ENCODE measurements at places on chromosomes 11 and 22.

DNA sequence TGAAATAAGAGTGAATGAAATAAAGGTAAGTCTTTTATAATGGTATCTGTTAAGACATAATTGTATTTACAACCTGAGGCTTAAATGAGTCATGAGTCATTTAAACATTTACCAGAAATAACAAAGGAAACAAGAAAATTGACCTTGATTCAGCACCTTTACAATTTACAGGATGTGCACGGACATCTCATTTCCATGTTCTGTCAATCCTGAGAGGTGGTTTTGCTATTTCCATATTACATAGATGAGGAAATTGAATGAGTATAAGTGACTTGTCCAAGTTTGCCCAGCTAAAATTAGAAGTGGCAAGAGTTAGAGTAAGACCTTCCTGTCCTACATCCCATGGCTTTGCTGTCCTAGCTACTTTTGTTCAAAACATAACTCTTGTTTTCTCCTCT is 89.1 kb downstream of the TRIM44 start:
- DNase-seq: no peak

DNA sequence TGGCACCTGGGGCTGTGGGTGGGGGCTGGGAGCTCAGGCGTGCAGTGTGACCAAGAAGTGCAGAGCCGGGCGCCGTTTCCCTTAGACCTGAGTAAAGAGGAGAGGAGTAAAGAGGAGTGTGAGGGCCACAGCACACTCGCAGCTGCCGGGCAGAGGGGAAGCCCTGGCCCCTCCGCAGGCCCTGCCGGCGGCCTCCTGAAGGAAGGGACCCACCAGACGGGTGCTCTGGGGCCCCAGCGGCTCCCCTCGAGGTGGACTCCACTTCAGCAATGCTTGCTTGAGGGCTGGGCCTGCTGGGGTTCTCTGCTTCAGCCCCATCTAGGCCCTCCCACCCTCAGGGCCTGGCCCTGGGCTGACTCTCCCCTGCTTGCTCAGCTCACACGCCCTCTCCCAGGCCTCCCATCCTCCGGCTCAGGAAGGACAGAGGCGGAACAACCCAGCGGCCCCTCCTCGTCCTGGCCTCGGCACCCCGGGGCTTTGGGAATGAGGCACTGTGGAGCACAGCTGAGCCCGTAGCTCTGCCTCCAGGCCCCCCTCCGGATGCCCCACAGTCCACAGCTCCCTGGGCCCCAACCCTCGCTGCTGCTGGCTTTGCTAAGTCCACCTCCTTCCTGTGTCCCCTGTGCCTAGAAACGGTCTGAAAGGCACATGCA is 1198.7 kb downstream of the BRD1 start:
- DNase-seq: no peak

- DNase-seq: no peak
These were observed 179.6 kb upstream of the PDGFD start for GRCh38 chr11:104343578-104343977.

DNA sequence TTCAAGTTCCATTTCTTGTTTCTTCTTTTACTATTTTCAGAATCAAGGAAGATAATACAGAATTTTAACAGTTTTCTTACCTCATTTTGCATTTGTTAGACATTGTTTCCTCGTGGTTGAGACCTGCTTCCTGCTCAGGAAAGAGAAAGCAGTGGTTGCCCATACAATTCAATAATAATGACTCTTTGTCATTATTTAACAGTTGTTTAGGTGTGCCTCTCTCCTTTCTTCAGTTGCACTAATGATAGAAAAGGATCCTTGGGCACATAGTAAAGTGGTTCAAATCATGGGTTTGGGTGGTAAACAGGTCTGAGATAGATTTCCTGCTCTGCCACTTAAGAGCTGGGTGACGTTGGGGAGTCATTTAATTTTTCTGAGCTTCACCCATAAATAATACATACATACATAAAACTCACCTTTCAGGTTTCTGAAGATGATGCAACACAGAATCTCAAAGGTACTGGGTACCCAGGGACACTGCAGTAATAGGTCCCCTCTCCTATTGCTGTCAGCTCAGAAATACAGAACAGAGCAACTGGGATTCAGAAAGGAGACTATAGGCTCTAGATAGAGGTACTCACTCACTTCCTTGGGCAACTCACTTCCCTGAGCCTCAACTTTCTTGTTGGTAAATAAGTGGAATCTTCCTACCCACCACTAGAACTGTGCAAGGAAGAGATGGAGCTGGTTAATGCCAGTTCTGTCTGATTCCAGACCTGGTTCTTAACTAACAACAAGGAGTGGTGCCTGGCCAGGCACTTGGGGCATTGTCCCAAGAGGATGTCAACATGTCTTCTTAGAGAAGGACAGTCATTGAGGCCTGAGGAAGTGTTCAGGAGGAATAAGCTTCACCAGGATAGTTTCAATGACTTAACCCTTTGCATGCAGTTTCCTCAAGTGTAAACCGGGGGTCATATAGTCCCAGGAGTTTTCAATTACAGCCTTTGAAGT is 34.9 kb downstream of the CD44 start:
- DNase-seq: no peak

DNA sequence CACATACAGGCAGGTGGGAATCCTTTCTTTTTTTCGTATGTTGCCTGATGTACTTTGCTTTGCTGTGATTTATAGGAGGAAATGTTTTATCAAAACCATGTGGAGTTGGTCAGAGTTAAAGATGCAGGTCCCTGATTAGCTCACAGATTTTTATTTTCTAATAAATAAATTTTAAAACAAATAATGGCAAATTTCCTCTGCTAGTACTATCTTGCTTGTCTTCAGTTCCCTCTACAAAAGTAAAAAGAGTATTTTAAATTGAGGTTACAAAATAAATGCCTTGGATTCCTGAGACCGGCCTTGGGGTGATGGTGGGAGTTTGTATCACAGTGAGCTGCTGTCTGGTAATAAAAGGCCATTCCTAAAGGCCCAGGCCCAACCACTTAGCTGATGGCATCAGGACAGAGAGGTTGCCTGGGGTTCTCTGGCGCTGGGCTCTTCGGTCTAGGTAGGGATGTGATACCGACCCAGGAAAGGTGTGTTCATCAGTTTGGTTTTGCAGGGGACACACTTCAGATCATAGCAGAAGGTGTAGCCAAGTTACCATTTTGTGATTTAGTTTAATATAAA is 129.0 kb downstream of the TBC1D22A start:
- no peak for DNase-seq

DNA sequence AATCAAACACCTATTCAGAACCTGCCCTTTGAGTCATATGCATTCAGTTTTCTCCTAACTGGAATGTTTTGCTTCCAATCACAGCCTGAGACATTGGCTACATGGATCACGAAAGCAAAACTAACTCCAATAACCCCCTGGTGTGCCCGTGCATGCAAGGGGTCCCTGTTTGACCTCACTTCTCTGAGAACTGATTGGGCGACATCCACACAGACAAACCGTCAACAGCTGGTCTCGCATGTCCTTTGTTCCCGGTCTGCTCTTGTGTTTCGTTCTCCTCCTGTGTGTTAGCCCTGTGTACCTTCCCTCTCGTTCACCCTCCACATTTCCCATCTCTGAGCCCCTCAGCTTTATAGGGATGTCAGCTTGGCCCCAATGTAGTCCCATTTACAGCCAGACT is 67.2 kb upstream of the TTC12 start:
- no peak for DNase-seq

- DNase-seq: no peak
These were observed 3.8 kb downstream of the CSNK2A3 start for GRCh38 chr11:11349106-11349825.

DNA sequence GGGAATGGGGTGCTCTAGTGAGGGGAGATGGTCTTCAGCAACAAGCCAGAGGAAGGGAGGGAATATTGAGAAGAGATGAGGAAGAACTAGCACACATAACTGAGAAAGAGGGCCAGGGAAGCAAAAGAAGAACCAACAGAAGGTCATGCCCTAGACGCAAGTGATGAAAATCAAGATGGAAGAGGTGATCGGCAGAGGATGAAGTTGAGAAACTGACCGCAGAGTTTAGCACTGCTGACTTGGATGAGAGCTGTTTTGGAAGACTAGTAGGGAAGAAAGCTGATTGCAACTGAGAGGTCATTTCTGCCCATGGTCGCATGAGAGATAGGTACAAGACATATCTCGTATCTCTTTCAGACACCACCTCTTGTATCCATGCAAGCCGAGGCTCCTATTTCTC is 2.9 kb downstream of the SPINDOC start:
- DNase-seq: no peak

- DNase-seq: no peak
These were observed 4.3 kb upstream of the FLI1 start for GRCh38 chr11:128689591-128689947.

- no peak for DNase-seq
These were observed 118.6 kb downstream of the ARHGAP42 start for GRCh38 chr11:100805506-100806199.

DNA sequence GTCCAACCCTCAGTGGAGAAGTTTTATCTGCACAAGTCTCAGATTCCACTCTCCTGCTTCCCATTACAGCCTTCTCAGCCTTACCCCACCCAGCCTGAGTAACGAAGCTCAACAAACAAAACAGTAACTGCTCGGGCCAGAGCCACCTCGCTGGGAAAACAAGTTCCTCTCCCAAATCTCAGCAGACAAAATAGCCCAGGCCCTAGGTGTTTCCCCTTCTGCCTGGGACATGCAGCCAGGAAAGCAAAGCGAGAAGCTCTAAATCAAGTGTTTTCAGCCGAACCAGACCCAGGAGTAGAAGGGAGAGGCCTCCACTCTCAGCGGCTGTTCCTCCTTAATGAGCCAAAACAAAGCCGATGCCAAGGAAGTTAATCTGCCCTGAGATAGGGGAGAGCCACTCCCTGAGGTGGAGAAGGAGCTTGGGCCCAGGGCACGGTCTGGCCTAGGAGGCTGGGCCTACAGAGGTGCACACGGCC is 44.0 kb downstream of the LIF start:
- no peak for DNase-seq

- DNase-seq: no peak
These were observed 68.0 kb upstream of the YWHAH start for GRCh38 chr22:31876156-31876920.

DNA sequence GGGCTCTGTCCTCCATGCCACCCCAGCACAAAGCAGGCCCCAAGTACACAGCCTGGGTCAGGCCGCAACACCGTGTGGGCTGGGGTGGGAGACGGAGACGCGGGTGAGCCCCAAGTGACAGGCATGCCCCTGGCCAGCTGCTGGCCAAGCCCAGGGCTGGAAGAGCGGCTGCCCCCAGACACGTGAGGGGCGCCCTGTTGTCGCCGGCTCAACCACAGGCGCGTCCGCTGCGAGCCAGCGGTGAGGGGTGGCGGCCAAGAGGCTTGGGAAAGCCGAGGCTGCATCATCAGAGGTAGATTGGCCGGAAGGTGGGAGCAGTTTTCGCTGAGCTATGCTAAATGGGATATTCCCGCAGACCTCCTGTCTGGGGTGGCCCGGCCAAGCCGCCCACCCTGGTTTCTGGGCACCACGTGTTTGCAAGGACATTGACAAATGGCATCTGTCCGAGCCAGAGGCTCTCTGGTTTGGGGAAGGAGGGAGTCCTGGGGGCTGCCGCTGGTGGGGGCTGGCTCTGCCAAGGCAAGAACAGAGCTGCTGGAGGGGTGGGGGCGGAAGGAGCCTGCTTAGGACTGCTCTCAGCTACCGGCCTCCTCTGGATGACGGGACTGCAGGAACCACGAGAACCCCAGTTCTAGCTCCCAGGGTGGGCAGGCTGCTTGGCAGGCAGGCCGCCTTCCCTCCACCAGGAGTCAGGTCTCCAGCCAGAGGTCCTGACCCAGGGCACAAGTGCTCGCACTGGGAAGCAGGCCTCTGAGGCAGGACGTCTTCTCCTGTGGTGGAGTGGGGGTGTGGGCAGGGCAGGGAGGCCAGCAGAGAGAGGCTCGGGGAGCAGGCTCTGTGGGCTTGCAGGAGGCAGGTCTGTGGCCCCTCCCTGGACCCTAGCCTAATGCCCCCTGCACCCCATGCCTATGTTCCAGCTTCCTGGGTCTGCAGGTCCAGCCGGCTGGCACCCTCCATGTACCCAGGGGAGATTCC is 552 bp downstream of the PRR33 start:
- no peak for DNase-seq

GRCh38 chr11:86559311-86559945 is 113.0 kb downstream of the ME3 start:
- DNase-seq: no peak

All from stimulated activated CD4-positive, alpha-beta T cell treated with anti-CD3 and anti-CD28 coated beads, Interleukin-1b, Interleukin-23, amount 100 ng/mL, for 1 hour (primary cell).